ENCODE measurements at places on chromosomes 13 and 19.

DNA sequence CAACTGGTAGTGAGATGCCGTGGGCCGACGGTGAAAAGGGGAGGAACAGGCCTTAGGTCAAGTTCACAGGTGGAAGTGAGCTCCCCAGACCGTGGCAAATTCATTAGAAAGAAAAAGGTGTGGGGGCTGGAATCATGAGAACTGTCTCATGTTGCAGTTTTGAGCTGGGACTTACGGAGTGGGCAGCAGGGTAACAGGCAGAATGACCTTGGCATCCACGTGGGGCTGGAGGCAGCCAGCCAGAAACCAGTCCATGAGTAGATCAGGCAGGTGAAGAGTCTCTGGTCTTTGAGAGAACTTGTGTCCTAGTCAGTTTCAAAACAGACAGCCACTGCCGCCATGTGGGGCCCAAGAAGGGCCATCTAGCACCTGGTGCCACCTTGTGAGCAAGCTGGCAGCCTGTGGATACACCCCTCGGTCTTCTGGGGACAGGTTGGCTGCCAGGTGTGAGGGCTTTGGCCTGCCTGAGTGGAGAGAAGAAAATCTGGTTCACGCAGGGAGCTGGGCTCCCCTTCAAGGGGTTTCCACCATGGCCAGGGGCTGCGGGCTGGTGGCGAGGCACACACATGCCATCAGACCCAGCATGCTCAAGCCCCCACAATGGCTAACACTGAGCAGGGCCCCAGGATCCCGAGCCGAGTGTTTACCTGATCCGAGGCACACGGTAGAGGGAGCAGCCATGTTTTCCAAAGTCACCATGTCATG is 23.9 kb downstream of the TSSK6 start:
- no peak for DNase-seq

DNA sequence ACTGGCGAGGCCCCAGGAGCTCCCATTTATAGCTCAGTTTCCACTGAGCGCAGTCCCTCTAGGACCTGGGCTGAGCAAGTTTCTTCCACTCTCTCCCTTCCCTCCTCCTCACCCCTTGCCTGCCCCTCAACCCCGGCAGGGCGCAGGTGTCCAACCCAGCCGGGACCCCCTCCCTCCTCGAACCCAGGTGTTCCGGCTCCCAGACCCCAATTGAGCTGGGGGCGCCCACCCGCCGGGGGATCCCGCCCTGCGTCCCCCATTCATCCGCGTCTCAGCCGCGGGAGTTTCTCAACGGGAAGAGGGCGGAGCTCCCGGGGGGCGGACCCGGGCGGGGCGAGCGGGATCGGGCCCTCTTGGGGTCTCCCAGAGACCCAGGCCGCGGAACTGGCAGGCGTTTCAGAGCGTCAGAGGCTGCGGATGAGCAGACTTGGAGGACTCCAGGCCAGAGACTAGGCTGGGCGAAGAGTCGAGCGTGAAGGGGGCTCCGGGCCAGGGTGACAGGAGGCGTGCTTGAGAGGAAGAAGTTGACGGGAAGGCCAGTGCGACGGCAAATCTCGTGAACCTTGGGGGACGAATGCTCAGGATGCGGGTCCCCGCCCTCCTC is at the start of gene KIRREL2:
KIRREL2 (plus strand) TSS at position 366 of the 604 bp plus-strand sequence; CDS start at position 575, 209 bp downstream.
- DNase-seq, result peak; percentile 60

DNA sequence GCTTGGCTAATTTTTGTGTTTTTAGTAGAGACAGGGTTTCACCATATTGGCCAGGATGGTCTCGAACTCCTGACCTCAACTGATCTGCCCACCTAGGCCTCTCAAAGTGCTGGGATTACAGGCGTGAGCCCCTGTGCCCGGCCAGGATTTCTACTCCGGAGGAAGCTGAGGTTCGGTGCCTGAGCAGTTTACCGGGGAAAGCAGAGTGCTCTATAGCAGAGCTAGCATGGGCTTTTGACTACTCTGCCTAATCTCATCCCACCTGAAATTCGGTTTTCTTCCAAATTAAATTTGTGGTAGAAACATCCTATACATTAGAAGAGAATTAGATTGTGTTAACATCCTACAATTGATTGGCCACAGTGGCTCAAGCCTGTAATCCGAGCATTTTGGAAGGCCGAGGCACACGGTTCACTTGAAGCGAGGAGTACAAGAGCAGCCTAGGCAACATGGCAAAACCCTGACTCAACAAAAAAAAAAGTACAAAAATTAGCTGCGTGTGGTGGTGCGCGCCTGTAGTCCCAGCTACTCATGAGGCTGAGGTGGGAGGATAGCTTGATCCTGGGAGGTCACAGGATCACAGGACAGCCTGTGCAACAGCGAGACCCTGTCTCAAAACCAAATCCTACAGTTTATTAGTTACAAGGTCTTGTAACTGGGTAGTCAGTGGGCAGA is 1.6 kb downstream of the RPL13A start:
- DNase-seq, result no peak

- no peak for DNase-seq
Observed at GRCh38 chr13:47621931-47622330, 379.1 kb downstream of the SUCLA2 start.

DNA sequence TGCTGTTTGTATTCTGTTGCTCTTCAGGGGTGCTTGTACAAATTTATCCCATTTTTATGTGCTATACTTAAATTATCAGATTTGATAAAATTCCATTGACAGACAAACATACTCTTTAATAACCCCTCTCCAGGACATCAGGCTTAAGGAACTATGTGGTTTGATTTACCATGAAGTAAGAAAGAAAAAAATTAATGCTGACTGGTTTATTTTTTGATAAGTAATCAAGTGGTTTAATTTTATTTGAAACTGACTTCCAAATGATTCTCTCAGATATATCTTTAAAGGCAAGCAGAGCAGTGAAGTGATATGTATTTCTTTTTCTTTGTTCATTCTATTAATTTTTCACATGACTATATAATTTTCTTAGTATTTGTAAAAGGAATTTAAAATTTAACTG is 1168.1 kb downstream of the OLFM4 start:
- DNase-seq, result no peak

- no peak for DNase-seq
Observed at GRCh38 chr13:63308549-63309165, 1893.0 kb upstream of the PCDH20 start.

DNA sequence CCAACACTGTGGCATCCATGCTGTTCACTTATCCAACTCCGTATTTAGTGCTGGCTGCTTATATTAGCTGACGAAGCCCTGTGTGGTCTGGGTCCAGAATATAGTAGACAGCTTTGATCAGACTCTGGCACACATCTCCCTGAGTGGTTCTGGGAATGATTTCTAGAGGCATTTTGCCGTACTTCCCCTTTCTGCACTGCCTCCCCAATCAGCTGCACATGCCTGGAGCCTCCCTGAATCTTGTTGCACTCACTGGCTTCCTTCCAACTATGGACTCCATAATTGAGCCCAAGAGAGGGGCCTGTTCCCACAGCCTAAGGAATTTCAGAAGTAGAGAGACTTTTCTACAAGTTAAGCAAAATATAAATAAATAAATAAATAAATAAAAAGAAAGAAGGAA is 30.4 kb upstream of the PCDH8 start:
- DNase-seq, result no peak

All from stimulated activated naive CD8-positive, alpha-beta T cell treated with anti-CD3 and anti-CD28 coated beads, Interleukin-15, Interleukin-2, amounts not matched to agents 100 U/mL and 50 U/mL, for 24 hours (primary cell).